AG09309 (cell line): ENCODE measurements at places on chromosomes 6 and 20.

DNA sequence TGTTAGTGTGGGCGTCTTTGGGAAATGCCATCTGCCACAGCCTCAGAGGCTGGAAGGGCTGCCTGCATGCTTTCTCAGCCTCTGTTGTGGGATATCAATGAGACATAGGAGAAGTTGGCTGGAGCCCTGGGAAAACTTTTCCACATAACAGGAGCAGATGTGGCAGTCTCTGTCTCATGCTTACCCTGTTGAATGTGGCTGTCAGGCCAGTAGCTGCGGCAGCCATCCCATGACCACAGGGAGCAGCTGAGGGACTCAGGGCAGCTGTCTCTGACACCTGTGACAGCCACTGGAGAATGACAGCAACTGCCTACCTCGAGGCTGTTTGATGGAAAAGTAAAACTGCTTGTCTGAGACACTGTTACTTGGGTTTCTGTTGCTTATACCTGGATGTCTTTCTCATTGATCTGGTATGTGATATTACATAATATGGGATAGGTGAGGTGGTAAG is 64.4 kb downstream of the TULP4 start:
- peak; percentile 61 for DNase-seq

DNA sequence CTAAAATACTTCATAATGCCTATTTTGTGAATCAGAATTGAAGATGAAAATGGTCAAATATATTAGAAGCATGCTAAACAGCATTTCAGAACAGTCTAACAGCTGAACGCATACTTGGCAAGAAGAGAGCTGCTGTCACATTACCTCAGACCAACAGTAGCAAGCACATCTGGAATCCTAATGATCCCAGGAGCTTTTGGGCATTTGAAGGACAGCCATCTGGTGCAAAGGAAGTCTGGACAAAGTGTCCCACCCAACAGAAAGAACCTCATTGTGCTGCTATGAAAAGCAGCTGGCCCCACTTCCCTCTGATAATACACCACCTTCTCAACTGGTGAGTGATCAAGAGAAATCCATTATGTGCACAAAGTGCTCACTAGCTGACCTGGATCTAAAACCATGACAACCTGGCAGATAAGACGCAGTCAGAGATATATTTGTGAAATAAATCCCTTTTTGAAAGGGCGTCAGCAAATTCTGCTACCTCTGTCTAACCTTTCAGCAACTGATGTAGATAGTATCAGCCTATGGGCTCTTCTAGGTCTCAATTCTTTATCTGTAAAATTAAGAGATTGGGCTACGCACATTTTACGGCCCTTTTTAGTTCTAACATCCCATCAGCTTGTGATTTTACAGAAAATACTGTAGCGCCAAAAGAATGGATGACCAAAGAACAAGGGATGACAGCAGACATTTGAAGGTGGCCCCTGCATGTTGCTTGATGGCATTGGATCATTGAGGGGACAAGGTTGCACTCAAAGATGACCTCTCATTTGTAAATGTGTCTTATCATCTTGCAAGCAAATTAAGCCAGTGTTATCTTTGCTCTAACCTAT is 78.7 kb downstream of the SGK1 start:
- DNase-seq, result no peak

GRCh38 chr6:8743170-8743745 is 307.9 kb upstream of the SLC35B3 start:
- DNase-seq, result no peak

DNA sequence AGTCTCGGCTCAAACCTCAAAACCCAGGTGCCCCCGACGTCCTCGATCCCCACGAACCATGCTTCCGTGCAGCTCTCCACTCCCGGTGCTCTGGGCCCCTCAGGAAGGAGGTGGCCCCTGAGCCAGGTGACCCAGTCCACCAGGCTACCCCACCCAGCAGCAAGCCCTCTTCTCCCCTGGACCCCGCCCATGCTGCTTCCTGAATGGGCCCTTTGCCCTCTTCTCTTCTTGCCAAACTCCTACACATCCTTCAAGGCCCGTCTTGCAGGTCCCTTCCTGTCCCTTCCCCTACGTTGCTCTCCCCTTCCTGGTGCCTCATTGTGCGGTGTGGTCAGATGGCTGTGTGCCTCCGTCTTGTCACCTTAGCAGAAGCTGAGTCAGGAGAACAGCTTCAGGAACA is 3.4 kb upstream of the GATA5 start:
- no peak for DNase-seq

GRCh38 chr6:110265273-110265672 is 85.0 kb downstream of the CDC40 start:
- no peak for DNase-seq
